ENCODE measurements at places on chromosomes 12 and 14.

DNA sequence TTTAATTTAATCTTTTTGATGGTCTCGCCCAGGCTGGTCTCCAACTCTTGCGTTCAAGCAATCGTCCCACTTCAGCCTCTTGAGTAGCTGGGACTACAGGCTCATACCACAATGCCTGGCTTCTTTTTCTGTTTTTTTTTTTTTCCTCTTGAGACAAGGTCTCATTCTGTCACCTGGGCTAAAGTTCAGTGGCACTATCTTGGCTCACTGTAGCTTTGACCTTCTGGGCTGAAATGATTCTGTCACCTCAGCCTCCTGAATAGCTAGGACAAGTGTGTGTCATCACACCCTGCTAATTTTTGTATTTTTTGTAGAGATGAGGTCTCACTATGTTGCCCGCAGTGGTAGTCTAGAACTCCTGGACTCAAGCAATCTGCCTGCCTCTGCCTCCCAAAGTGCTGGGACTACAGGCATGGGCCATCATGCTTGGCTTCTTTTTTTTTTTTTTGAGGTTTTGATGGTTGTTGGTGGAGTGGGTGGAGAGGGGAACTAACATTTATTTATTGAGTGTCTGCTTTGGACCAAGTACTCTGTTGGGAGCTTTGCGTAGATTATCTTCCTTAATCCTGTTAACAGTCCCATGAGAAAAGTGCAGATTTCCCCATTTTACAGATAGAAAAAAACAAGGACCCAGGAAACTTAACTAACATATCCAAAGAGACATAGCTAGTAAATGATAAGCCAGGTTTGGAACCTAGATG lies 102.0 kb downstream of the DIP2B start:
- DNase-seq, result no peak

GRCh38 chr12:54564768-54565167 lies 15.4 kb downstream of the PDE1B start:
- no peak for DNase-seq

GRCh38 chr12:116382686-116383530 lies 105.4 kb upstream of the MED13L start:
- DNase-seq, result no peak

DNA sequence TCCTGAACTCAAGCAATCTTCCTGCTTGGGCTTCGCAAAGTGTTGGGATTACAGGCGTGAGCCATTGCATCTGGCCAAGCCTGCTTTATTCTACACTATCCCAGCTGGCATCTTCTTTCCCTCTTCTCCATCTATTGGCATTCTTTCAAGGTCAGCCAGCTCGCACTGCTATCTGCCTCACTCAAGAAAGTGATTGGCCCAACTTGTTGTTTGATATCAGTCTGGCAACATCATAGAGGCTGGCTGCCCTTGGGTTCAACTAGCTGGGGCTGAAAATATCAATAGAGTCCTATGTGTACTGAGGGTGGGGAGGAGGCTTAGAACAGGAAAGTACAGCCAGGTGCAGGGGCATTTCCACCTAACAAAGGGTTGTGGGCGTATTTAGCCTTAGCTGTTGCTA lies 17.1 kb downstream of the GMFB start:
- DNase-seq, result no peak

GRCh38 chr14:39861696-39862095 lies 429.5 kb upstream of the FBXO33 start:
- DNase-seq, result no peak
